ENCODE measurements at places on chromosomes 6 and 20.

GRCh38 chr6:82006027-82006738 is 241.4 kb downstream of the IBTK start:
- H3K4me1 ChIP-seq, result no peaks in the 10 kb centered on the region
- ATAC-seq, result peak; percentile 24
- no peak overlapping the region for H3K27ac ChIP-seq
- no peaks in the 10 kb centered on the region for H3K27me3 ChIP-seq

- no peaks in the 10 kb centered on the region for H3K27me3 ChIP-seq
- H3K27ac ChIP-seq, result no peak overlapping the region
- H3K4me1 ChIP-seq, result peaks cover 7% of the 10 kb centered on the region
These were observed 49.3 kb downstream of the GFRA4 start for GRCh38 chr20:3613821-3614440.

- H3K4me1 ChIP-seq, result no peaks in the 10 kb centered on the region
- H3K4me3 ChIP-seq, result no peak overlapping the region
- no peaks in the 10 kb centered on the region for H3K27me3 ChIP-seq
- H3K36me3 ChIP-seq, result peaks cover 27% of the 10 kb centered on the region
These were observed 125.4 kb upstream of the SAMD5 start for GRCh38 chr6:147382945-147383554.

DNA sequence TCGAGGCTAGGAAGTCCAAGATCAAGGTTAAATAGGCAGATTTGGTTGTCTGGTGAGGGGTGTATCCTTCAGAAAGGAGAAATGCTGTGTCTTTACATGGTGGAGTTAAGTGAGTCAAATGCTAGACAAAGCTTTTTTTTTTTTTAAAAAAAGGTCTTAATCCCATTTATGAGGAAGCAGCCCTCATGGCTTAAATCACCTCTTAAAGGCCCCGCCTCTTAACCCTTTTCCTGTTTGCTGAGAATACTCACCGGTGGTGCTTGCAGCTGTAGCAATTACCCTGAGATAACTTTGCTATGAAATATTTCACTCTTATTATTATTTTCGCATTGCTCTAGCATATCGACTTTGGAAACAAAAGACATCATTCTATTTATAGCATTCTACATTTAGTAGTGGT is 30.8 kb downstream of the FBXO30 start:
- no peak overlapping the region for H3K4me3 ChIP-seq
- peaks cover 19% of the 10 kb centered on the region for H3K36me3 ChIP-seq
- no peaks in the 10 kb centered on the region for H3K27me3 ChIP-seq
- H3K27ac ChIP-seq, result no peak overlapping the region
- no peaks in the 10 kb centered on the region for H3K4me1 ChIP-seq
- no peak for ATAC-seq

DNA sequence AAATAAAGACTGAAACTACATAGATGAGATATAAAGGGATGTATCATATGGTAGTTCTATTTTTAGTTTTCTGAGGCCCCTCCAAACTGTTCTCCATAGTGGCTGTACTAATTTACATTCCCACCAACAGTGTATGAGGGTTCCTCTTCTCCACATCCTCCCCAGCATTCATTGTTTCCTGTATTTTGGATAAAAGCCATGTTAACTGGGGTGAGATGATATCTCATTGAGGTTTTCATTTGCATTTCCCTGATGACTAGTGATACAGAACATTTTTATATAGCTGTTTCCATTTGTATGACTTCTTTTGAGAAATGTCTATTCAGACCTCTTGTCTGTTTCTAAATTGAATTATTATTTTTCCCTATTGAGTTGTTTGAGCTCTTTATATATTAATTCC is 229.3 kb downstream of the RFPL4B start:
- ATAC-seq, result no peak
- no peaks in the 10 kb centered on the region for H3K27me3 ChIP-seq
- no peak overlapping the region for H3K27ac ChIP-seq

- no peaks in the 10 kb centered on the region for H3K36me3 ChIP-seq
- H3K4me3 ChIP-seq, result no peak overlapping the region
- no peak for ATAC-seq
These were observed 267.9 kb downstream of the COL12A1 start for GRCh38 chr6:74937936-74938335.

DNA sequence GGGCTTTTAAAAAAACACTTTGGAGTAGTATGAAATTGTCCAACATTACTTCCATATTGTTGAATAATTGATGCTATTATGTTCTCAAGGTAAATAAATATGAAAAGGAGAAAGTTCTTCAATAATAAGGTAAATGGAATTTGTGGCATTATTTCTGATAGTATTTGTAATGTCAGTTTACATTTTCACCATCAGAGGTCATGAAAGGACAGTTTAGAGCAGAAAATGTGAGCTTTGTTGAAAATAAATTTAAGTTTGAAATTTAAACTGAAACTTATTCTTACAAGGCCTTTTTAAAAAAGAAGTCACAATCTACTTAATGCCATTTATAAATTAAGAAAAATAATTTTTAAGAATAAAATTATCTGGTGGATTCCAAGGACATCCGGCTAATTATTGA is 15.8 kb upstream of the CEP162 start:
- H3K27me3 ChIP-seq, result peaks cover 2% of the 10 kb centered on the region
- H3K27ac ChIP-seq, result no peak overlapping the region

GRCh38 chr6:166877349-166877748 is 79.0 kb downstream of the RNASET2 start:
- no peak for ATAC-seq
- H3K27me3 ChIP-seq, result no peaks in the 10 kb centered on the region

- no peaks in the 10 kb centered on the region for H3K36me3 ChIP-seq
- H3K4me1 ChIP-seq, result no peaks in the 10 kb centered on the region
- ATAC-seq, result no peak
- H3K27ac ChIP-seq, result no peak overlapping the region
- H3K4me3 ChIP-seq, result no peak overlapping the region
- H3K27me3 ChIP-seq, result peaks cover 10% of the 10 kb centered on the region
These were observed 18.3 kb upstream of the GPRC6A start for GRCh38 chr6:116847227-116847626.

DNA sequence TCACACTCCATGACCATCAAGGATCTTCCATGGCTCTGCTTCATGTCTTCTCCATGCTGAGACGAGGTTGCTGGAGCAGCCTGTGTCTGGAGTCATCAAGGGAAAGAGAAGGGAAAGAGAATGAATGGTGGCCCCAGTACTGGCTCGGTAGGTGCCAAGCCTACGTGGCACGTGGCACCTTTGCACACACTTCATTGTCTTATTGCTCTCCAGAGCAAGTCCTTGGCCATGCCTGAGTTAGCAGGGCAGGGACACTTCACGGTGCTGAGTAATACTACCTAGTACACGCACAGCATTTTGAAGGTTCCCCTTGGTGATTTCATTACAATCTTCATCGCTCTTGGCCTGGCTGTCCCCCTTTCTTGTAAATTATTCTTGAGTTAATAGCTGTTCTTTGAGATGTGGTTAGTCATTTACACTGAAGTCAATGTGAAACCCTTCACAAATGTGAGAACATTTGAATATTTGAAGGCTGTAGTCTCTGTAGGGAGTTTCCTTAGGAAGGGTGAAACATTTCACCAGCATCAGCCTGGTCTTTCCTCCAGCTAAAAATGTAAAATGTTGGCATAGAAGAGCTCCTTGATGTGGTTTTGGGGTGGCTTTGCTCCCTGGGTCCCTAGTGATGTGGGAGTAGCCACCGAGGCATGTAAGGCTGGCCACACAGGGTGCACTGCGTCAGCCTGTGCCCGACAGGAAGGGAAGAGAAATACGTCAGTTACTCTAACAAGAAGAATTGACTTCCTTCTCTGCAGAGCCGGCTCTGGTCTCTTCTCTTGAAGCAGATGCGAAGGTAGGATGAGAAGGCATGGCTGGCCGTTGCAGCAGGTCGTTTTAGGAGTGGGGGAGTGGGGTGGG is at the start of gene SYTL3:
Gene SYTL3 (plus strand): TSS at position 766 of the 855 bp plus-strand sequence. CDS start 13,215 bp downstream, outside the sequence.
- peaks cover 58% of the 10 kb centered on the region for H3K4me1 ChIP-seq
- peaks cover 7% of the 10 kb centered on the region for H3K36me3 ChIP-seq
- ATAC-seq, result peak; percentile 82
- peak within 1 kb of the TSS; percentile 82 for H3K4me3 ChIP-seq
- no peaks in the 10 kb centered on the region for H3K27me3 ChIP-seq

- H3K36me3 ChIP-seq, result no peaks in the 10 kb centered on the region
- H3K27me3 ChIP-seq, result peaks cover 12% of the 10 kb centered on the region
- no peak for ATAC-seq
These were observed 98.2 kb upstream of the NFATC2 start for GRCh38 chr20:51640743-51641142.
